GM20000 (cell line): ENCODE measurements at places on chromosomes 1 and 21.

GRCh38 chr21:40284409-40284808 lies 417.2 kb downstream of the PCP4 start:
- DNase-seq: no peak

DNA sequence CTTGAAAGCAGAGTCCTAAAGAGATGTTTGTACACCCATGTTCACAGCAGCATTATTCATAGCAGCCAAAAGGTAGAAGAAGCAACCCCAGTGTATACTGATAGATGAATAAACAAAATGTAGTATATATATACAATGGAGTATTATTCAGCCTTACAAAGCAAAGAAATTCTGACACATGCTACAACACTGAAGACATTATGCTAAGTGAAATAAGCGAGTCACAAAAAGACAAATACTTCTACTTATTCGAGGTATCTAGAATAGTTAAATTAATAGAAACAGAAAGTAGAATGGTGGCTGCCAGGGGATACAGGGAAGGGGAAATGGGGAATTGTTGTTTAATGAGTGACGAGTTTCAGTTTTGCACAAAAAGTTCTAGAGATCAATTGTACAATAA lies 23.5 kb downstream of the COP1 start:
- DNase-seq: no peak

DNA sequence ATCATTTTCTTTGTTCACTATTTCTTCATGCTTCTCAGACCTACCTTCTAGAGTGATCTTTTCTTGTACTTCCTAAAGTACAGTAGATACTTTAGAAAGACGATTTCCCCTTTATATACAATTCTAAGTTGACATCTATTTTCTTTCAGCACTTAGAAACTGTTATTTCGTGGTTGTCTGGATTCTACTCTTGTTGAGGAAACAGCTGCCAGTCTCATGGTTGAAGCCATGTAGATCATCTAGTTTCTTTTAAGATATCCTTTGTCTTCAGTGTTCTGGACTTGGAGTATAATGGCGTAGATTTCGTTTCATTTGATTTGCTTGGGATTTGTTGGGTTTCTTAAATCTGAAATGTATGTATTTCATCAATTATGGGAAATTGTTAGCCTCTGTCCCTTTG lies 67.6 kb downstream of the PKN2 start:
- DNase-seq: no peak

GRCh38 chr1:114075546-114076242 lies 78.0 kb downstream of the SYT6 start:
- DNase-seq: peak; percentile 24

DNA sequence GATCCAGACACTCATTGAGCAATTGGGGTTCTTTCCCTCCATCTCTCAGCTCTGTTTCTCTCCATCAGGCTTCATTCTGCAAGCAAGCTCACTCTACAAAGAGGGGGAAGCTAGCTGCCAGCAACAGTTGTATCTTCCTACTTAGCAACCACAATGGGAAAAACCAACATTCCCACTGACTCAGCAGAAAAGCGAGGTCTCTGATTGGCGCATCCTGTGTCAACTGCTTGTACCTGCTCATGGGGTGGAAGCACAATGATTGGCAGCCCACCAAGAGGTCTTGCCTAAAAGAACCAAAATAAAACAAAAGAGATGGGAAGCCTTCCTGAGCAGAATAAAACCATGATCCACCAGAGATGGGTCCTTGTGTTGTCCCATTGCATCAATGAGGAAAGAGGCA lies 4.0 kb upstream of the CDA start:
- DNase-seq: no peak
